ENCODE measurements at places on chromosomes 13 and 19.

DNA sequence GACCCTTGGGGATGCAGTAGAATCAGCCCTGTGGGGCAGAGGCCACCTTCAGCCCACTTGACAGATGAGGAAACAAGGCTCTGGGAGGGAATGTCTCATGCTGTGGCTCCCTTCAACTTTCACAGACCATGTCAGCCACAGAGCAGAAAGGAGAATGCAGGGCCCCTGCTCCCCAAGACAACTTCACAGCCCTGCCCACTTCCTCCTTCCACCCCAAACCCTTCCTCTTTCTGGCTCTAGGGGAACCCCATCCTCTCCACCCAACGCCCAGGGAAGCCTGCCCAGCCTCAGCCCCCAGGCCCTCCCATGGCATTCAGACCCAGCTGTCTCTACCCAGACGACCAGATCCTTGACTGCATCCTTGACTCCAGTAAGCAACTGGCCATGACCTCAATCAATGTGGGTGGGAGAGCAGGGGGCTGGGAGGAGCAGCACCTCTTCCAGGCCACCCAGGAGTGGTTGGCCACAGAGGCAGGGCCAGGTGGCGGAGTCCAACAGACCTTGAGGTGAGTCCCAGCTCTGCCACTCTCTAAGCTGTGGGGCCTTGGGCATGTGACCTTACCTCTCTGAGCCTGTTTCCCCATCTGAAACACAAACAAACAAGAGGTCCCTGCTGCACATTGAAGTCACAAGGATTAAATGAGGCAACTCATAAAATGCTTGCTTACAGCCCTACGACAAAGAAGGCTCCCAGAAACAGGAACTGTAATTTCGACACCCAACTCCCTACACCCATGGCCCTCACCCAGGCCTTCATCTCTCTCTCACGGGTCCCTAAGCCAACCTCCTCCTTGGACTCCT, 15.8 kb downstream of the DEDD2 start:
- no peak for DNase-seq

GRCh38 chr13:80030491-80030890, 310.4 kb downstream of the SPRY2 start:
- DNase-seq = peak; percentile 84

DNA sequence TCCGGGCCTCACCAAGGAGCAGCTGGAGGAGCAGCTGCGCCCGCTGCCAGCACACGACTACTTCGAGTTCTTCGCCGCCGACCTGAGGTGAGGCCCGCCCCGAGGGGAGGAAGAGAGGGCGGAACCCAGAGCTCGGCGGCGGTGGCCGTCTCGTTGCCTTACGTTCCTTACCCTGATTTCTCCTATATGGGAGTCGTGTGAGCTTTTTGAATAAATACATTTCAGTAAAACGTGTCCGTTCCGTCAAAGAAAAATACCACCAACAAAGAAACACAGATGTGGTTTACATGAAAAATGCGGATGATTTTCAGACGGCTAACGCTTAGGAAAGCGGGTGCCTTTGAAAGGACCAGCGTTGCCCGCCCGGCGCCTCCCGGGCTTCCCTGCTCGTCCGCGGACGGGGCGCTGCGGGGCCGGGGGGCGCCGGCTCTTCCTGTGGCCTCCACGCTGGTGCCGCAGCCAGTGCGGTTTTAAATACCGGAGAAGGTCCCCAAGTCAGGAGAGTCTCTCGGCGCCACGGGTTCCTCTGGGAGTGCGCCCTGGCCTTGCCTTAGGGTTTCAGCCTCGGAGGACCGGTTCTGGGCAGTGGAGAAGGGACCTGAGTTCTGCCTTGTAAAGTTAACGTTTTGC, 755 bp downstream of the UPF3A start:
- peak; percentile 83 for DNase-seq

GRCh38 chr19:45650722-45651121, 11.5 kb upstream of the EML2 start:
- DNase-seq = no peak

DNA sequence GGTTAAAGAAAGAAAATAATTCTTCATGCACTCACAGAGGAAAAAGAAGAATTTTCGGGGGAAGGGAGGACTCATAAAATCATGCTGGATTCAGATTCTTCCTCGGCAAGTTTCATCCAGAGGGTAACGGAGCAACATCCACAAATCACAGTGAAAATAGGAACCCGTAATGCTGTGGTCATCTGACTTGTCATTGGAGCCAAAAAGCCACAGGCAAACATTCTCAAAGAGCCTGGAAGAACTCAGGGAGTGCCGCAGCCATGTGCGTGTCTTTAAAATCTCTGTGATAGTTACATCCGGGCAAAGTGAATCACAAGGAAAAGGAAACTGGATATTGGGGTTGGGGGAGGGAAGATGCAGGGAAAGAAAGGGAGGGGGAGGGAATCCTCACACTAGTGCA, 33.0 kb upstream of the VSTM2B start:
- no peak for DNase-seq

DNA sequence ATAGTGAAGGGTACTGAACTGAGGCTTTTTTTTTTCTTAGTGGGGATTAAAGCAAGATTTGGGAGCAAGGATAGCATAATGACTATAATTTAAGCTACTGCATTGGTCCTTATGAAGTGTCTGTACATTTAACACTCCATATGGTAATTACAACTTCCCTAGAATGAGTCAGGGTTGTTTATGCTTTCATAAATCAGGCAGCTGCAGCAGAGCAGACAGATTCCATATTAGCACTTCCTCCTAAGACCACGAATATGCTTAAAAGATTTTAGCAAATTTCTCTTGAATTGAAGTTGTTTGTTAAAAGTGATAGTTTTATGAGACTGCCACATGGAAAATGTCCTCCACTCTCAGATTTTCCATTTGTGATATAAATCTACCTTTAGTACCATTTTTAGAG, 401.1 kb upstream of the SPRY2 start:
- DNase-seq = peak; percentile 52

All from LHCN-M2 (cell line).